ENCODE measurements at places on chromosomes 1 and 21. TPM values are rescaled to one million over a fixed set of nuclear protein-coding genes. Genes with fewer than 3 reads are reported as not detected.

MNDA gene
- total RNA-seq: not detected

SPRR2G gene
- not detected for total RNA-seq

LSM10 gene
- total RNA-seq: 34.0 TPM

VHLL gene
- total RNA-seq: not detected

IFT25 gene
- total RNA-seq: 30.1 TPM

ATG4C gene
- total RNA-seq: 5.7 TPM

TINAGL1 gene
- 0.71 TPM for total RNA-seq

C4BPA gene
- 0.99 TPM for total RNA-seq

CFHR1 gene
- total RNA-seq: 0.15 TPM

PYCR2 gene
- total RNA-seq: 47.4 TPM

CR1L gene
- total RNA-seq: not detected

F3 gene
- 8.1 TPM for total RNA-seq

AZIN2 gene
- total RNA-seq: 0.93 TPM

PDE4B gene
- total RNA-seq: 7.9 TPM

SAMSN1 gene
- total RNA-seq: 0.16 TPM

SYDE2 gene
- 1.2 TPM for total RNA-seq

NCDN gene
- total RNA-seq: 17.5 TPM

SYT14 gene
- 0.07 TPM for total RNA-seq

NGF gene
- 1.3 TPM for total RNA-seq
